ENCODE measurements at places on chromosomes 3 and 15. TPM values are rescaled to one million over a fixed set of nuclear protein-coding genes. Genes with fewer than 3 reads are reported as not detected.

The SLC27A2 gene
- not detected for total RNA-seq

The GOLGA8A gene
- total RNA-seq, result 20.5 TPM

The RHOV gene
- not detected for total RNA-seq

DNA sequence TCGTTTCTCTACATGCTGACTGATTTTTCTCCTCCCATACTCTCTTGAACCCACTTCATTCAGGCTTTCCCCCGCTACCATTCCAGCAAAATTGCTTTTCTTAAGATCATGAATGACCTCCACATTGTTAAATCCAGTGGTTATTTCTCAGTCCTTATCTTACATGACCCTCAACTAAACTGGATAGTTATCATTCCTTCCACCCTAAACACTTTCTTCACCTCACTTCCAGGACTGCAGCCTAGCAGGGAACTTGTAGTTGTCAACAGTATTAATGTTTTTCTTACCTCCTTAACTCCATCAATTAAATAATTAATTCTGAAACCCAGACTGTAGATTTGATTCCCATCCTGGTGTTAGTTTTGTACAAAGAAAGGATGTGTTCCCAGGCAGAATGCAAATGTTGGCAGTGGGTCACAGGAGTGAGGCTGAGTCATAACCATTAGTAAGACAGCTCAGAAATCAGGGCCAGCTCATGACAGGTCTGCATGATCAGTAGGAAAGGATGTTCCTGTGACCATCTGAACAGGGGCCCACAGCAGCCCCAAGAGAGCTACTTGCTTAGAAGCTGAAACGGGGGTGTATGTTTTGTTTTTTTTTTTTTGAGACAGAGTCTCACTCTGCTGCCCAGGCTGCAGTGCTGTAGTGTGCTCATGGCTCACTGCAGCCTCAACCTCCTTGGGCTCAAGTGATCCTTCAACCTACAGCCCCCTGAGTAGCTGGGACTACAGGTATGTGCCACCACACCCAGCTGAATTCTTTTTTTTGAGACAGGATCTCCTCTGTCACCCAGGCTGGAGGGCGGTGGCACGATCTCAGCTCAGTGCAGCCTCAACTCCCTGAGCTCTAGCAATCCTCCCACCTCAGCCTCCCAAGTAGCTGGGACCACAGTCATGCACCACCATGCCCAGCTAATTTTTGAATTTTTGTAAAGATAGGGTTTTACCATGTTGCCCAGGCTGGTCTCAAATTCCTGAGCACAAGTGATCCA is 9.1 kb downstream of the BCL2L10 start:
- no peak for DNase-seq

- no peak for DNase-seq
Observed at GRCh38 chr15:73436613-73437012, 6.4 kb upstream of the REC114 start.

DNA sequence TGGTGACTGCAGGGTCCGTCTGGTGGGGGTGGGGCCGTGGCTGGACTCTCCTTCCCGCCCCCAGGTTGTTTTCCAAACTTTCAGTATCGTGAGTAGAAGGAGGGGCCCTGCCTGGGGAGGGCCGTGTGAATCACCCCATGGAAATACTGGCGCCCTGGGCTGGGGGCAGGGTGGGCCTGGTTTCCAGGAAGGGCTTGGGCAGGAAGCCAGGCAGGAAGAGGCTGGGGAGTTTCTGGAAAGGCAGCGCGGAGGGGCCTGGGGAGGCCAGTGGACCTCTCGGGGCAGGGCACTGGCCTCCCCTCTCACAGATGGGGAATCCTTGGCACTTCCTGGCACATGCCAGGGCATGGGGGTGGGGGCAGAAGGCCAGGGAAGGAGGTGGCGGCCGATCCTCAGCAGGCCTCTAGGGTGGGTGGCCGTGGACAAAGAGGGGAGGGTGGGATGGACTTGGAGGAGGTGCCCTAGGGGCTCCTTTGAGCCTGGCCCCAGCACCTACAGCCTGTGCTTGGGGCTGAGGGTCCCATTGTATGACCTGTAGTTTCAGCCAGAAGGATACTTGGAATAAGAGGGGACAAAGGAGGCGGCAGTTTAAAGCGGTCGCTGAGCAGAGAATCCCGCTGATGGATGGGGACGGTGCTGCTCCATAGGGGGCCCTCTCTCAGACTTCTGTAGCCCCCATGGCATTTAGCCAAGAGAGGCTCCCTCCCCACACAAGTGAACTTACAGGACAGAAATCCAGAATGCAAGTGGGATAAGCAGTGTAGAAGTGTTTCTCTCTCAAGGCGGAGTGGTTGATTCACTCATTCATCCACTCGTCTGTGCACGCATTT is 56.5 kb upstream of the GATA2 start:
- peak; percentile 89 for DNase-seq

- no peak for DNase-seq
Observed at GRCh38 chr3:155078711-155079467, 1.2 kb upstream of the MME start.

DNA sequence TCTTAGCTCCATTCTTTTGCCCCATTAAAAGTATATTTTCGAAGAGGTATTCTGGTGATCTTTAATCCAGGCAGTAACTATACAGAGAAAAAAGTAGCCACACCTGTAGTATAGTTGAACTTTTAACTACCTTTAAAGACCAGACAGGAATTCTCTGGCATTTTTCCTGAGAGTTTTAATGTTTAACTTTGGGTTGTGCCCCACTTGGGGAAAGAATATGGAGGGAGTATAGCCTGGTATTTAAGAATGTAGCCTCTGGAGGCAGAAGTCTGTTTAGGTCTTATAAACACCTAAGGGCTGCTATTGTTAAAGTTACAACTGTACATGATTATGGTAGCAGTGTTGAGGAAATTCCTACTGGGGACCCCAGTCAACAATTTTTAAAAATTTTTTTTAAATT is 19.3 kb downstream of the C3orf85 start:
- no peak for DNase-seq

DNA sequence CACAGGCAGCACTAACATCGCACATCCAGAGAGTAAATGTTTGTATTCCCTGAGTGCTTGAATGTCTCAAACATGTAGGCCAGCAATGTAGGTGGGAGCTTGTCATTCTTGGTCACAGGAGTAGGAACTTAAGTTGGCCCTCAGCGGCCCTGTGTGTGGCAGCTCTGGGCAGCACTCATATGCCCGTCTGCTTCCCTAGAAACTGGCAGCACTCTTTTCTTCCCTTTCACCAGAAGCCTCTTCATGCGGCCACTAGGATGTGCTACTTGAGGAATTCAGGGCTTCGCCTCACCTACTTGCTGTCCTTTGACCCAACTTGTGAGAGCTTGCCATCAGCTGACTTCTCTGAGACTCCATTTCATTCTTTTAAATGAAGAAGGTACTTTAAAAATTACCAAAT is 69.5 kb downstream of the TIPARP start:
- DNase-seq, result no peak

DNA sequence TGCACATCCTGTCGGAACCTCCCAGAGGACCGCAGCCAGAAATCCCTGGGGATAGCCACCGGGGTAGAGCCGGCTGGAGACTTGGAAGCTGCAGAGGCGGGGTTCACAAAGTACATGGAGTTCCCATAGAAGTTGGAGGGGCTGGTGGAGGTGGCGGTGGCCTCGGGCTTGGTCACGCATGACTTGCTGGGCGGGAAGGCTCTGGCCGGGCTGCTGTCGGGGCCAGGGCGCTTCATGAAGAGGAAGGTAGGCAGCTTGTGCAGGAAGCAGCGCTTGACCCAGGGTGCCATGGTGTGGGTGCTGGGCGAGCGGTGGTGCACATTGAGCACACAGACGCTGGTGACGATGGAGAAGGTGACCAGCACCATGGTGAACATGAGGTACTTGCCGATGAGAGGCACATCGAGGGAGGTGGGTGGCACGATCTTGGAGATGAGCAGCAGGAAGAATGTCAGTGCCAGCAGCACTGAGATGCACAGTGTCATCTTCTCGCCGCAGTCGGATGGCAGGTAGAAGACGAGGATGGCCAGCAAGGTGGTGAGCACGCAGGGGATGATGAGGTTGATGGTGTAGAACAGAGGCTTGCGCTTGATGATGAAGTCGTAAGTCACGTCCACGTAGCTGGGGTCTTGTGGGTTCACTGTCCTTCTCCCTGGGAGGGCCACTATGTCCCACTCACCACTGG is 8.4 kb upstream of the CHRNA3 start:
- no peak for DNase-seq

GRCh38 chr3:127373441-127374085 is 85.7 kb upstream of the PRR20G start:
- no peak for DNase-seq

DNA sequence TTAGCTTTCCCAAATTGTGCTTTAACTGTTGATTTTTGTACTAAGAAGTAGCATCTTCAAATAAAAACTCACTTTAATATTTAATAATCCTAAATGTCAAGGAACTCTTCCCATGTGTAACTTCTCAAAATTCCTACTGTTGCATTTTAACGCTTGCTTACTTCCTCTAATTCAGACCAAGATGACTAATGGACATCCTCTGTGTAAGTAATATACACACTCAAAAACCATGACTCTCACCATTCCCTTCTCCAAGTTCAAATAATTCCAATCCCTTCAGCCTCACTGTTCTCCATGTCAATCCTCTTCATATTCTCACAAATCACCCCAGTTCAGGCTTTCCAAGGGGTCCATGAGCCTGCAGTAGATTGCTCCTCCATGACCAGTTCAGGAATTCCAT is 13.0 kb downstream of the MRPL46 start:
- no peak for DNase-seq

DNA sequence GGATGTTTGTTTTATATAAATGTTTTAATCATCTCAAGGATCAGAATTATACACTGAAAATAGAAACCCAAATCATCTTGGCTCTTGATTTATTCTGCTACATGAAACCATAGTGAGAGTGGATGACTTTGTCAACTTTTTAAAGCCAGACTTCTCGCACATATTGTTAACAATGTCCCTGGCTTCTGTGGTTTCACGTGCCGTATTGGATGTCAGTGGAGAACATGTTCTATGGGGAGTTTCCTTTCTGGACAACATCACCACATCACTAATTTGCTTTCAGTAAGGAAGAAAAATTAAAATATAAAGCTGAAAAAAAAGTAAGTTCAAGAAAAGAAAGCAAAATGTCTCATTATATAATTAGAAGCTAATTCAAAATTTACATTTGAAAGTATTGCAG is 297.1 kb upstream of the MME start:
- no peak for DNase-seq
